ENCODE measurements at places on chromosomes 1 and 21. TPM values are rescaled to one million over a fixed set of nuclear protein-coding genes. Genes with fewer than 3 reads are reported as not detected.

Gene KRTAP11-1
- polyA plus RNA-seq, result not detected

GRCh38 chr21:34280959-34281358 lies 82.8 kb upstream of the KCNE2 start:
- no peak for DNase-seq

GRCh38 chr1:51266181-51266580 lies 30.1 kb downstream of the RNF11 start:
- no peak for DNase-seq

- DNase-seq, result no peak
Observed at GRCh38 chr1:73674945-73675561, 522.9 kb downstream of the LRRIQ3 start.

Gene FALEC
- not detected for polyA plus RNA-seq

DNA sequence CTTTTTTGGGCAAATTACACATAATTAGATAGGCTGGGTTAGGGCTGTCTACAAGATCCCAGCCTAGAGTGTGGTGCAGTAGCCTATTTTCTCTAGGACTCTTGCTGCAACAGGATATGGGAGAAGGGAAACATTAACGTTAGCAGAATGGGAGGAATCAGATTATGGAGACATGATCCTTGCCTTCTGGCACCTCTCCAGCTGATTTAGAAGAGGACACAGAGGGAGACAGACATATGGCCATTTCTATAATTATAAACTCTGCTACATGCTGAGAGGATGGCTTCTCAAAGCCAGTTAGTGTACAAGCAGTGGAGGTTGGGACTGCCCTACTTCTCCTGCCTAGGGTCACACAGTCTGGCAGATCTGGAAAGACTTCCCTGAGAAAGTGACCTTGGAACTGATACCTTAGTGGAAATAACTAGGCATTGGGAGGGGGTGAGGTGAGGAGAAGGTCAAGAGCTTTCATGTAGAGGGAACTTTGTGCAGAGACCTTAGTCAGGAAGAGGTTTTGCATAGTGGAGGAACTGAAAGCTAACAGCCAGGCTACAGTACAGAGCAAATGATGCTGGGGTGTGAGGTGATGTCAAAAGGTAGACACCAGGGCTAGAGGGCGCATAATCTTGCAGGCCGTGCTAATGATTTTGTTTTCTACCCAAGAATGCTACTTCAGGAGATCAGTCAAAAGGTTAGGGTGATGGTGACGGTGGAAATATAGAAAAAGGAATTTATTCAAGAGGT lies 1.2 kb upstream of the CD1D start:
- DNase-seq, result no peak
